ENCODE measurements at places on chromosomes 2 and 18. TPM values are rescaled to one million over a fixed set of nuclear protein-coding genes. Genes with fewer than 3 reads are reported as not detected.

DNA sequence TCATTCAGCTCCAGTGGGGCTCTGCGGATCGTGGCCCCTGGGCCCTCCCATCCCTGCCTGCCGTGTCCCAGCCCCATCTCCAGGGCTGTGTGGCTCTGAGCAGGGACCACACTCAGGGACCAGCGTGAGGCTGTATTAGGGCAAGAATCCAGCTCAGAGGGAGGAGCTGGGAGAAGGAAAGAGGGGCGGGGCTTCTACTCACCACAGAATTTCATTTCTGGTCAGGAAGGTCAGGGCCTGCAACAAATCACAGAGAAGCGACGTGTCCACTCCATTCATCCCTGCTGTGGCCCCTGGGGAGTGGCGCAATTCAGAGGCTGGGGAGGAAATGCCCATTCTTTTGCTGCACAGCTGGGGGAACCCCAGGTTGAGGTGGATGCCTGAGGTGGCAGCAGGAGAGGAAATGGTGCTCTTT, 828 bp downstream of the CIB4 start:
- no peak for DNase-seq

GRCh38 chr2:189798312-189799029, 14.2 kb downstream of the PMS1 start:
- DNase-seq, result no peak

- no peak for DNase-seq
Measured at GRCh38 chr2:176405477-176405876, 136.2 kb downstream of the MTX2 start.

DNA sequence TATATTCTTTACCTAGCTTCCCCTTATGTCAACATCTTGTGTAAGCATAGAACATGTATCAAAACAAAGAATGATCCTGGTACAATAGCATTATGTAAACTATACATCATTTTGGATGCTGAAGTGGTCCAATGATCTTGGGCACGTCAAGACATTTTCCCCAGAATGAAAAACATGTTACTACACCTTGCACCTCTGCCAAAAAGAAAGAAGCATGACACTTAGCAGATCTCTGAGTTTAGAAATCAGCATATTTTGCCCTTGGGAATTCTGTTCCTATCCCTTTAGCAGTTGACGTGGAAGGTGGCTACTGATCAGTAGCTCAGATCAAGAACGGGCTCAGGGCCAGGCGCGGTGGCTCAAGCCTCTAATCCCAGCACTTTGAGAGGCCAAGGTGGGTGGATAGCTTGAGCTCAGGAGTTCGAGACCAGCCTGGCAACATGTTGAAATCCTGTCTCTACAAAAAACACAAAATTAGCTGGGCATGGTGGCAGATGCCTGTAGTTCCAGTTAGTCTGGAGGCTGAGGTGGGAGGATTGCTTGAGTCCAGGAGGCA, 1.7 kb upstream of the LCLAT1 start:
- no peak for DNase-seq

Gene RBKS
- 13.2 TPM for polyA plus RNA-seq

Gene HOXD3
- 0.60 TPM for polyA plus RNA-seq

Data from sigmoid colon (tissue), 7 donors.